ENCODE measurements at places on chromosomes 6 and 20. TPM values are rescaled to one million over a fixed set of nuclear protein-coding genes. Genes with fewer than 3 reads are reported as not detected.
A peak's percentile ranks its signal among the peaks of the same experiment; 100 is the strongest.

- no peak overlapping the region for H3K4me3 ChIP-seq
- no peak overlapping the region for H3K27ac ChIP-seq
- no peak for DNase-seq
- peaks cover 78% of the 10 kb centered on the region for H3K4me1 ChIP-seq
- H3K36me3 ChIP-seq = no peaks in the 10 kb centered on the region
Measured at GRCh38 chr6:9401960-9402359, 966.6 kb upstream of the SLC35B3 start.

DNA sequence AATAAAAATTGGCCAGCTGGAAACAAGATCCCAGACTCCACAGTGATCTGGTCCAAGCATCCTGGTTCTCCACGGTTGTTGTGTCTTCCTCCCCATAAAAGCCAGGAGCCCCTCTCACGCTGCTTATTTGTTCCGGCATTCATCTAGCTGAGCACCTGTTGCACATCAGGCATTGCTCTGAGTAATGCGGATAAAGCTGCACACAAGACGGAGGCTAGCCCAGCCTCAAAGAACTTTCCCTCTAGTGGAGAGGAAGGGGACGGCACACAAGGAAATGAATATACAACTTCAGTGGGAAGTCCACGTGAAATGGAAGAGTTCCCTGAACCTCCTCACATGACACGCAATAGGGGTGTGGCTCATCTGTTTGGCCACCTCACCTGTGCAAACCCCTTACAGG, 30.3 kb upstream of the NXT1 start:
- H3K27ac ChIP-seq = no peak overlapping the region
- peaks cover 39% of the 10 kb centered on the region for H3K27me3 ChIP-seq
- peak; percentile 64 for DNase-seq
- H3K36me3 ChIP-seq = no peaks in the 10 kb centered on the region

DNA sequence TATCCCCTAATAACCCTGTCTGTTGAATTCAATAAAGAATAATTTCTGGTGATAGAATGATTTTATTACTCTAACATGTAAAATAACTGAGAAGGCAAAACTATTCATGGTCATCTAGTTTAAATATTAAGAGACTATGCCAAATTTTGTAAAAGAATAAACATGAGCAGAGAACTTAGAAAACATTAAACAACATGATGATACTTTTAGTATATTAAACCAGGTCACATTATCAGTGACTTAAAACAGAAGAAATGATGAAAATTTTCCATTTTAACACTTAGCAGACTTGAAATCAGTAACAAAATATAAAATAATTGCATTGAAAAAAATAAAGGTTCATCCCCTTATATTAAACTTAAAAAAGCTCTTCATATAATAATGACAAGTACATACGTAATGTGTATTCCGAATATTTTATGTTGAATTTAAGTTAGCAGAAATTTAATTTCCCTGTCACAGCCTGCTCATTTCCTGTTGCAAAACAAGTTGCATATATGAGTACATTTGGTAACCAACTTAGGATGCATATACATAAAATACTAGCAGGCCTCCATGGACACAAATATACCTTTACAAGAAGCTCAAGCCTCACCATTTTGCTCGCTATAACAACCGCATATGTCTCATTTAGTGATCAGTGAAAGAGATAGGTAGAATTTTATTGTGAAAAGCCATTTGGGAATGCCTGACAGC, 40.6 kb downstream of the DTNBP1 start:
- H3K4me1 ChIP-seq = peaks cover 7% of the 10 kb centered on the region
- H3K27ac ChIP-seq = no peak overlapping the region
- no peak overlapping the region for H3K4me3 ChIP-seq
- no peaks in the 10 kb centered on the region for H3K36me3 ChIP-seq
- no peaks in the 10 kb centered on the region for H3K27me3 ChIP-seq

DNA sequence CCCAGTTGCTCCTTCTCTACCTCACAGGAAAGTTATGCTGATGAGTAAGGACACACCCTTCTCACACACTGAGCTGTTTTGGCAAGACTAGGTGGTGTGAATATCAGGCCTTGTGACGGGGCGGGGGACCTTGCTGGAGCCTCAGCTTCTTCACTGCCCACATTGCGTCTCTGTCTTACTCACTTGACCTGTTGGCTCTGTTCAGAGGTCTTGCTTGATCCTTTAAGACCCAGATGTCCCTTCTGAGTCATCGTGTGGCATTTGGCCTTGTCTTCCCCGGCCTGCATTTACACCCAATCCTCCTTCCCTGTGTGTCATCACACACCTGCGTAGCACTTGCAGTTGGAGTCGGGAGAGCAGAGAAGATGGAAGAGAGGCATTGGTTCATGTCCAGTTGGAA, 8.3 kb upstream of the PRND start:
- DNase-seq = peak; percentile 98
- H3K27ac ChIP-seq = peak overlapping the region; percentile 60
- H3K4me3 ChIP-seq = no peak overlapping the region
- no peaks in the 10 kb centered on the region for H3K27me3 ChIP-seq
- no peaks in the 10 kb centered on the region for H3K36me3 ChIP-seq
- H3K4me1 ChIP-seq = peaks cover 12% of the 10 kb centered on the region

GRCh38 chr6:1609041-1609647, 571 bp upstream of the FOXC1 start:
- no peak overlapping the region for H3K27ac ChIP-seq
- H3K4me1 ChIP-seq = peaks cover 8% of the 10 kb centered on the region
- no peaks in the 10 kb centered on the region for H3K36me3 ChIP-seq
- H3K4me3 ChIP-seq = peak overlapping the region; percentile 74

DNA sequence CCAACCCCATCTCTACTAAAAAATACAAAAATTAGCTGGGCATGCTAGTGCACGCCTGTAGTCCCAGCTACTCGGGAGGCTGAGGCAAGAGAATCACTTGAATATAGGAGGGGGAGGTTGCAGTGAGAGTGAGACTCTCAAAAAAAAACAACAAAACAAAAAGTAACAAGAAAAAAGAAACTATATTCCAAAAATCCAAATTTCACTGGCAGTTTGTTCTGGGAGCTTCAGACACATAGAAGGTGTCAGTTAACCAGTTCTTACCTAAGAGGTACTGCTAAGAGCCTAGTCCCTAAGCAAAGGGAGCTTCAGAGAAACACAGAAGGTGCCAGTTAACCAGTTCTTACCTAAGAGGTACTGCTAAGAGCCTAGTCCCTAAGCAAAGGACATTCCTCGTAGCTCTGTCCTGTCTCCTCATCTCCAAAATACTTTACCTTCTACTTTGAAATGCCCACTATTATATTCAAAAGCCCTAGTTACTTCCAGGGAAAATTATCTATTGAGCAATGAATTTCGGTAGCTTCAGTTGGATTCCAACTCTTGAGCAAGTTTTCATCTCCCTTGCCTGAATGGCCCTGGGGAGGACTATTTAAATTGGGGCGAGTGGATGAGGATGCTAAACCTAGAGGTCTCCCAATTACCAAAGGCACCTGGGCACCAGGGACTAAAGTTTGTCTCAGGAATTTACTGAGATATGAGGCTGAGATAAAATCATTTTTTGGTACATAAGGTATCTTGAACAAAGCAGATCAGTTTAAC, 41.0 kb downstream of the HFE start:
- H3K4me1 ChIP-seq = peaks cover 15% of the 10 kb centered on the region
- peak overlapping the region; percentile 96 for H3K4me3 ChIP-seq
- H3K36me3 ChIP-seq = peaks cover 28% of the 10 kb centered on the region
- no peaks in the 10 kb centered on the region for H3K27me3 ChIP-seq
- no peak overlapping the region for H3K27ac ChIP-seq
- no peak for DNase-seq

GRCh38 chr20:12386821-12387220, 469.1 kb downstream of the BTBD3 start:
- H3K4me1 ChIP-seq = peaks cover 19% of the 10 kb centered on the region
- H3K27ac ChIP-seq = no peak overlapping the region
- peaks cover 9% of the 10 kb centered on the region for H3K27me3 ChIP-seq
- no peak for DNase-seq
- H3K4me3 ChIP-seq = no peak overlapping the region
- H3K36me3 ChIP-seq = no peaks in the 10 kb centered on the region

DNA sequence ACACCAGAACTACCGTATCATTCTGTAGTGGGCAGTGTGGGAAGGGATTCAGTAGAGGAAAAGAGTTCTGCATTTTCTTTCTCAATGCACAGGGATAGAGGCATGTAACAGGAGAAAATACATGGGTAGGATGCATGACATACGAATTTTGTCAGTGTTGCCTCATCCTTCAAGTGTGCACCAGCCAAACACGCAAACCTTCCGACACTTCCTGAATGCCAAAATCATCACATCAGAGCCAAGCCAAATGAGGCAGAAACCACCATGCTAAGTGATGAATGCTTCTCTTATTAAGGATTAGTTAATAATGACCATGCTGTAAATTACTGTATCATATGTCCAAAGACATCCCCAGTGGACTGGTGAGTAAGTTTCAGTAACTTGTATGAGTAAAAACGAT, 27.3 kb downstream of the RAMACL start:
- H3K4me3 ChIP-seq = no peak overlapping the region
- no peaks in the 10 kb centered on the region for H3K27me3 ChIP-seq
- DNase-seq = no peak
- H3K36me3 ChIP-seq = no peaks in the 10 kb centered on the region

DNA sequence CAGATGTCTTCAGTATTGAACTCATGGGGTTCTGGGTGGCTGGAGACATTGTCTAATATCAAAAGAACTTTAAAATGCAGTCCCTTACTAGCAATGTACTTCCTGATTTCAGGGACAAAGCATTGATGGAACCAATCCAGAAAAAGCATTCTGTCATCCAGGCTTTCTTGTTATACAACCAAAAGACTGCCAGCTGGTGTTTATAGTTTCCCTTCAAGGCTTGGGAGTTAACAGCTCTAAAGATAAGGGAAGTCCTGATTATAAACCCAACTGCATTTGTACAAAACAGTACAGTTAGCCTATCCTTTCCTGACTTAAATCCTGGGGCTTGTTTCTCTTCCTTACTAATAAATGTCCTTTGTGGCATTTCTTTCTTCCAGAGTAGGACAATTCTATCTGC, 160.0 kb downstream of the COL21A1 start:
- H3K4me1 ChIP-seq = peaks cover 11% of the 10 kb centered on the region
- no peak overlapping the region for H3K4me3 ChIP-seq
- H3K36me3 ChIP-seq = no peaks in the 10 kb centered on the region
- H3K27me3 ChIP-seq = no peaks in the 10 kb centered on the region
- no peak overlapping the region for H3K27ac ChIP-seq

DNA sequence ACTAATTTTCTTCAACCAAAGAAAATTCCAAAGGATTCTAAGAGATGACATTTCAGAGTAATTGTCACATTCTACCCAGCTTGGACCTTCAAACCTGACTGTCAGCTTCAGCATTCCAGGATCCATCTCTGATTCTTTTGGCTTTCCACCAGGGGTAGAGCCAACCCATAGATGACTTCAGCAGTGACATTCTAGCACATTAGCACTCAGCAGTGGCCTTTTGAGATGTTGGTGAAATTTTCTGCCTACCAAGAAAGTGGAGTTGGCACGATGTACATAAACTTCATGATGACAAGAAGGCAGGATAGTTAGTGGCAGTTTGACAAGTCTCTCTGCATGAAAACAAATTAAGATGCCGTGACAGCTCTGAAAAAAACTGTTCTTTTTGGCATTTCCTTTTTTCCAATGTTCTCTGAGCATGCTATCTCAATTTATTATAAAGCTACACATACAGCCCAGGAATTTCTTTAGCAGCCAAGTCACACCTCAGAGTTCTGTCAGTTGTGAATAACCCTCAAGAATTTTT, 466.5 kb upstream of the RNF217 start:
- H3K4me3 ChIP-seq = no peak overlapping the region
- H3K27me3 ChIP-seq = no peaks in the 10 kb centered on the region
- H3K36me3 ChIP-seq = no peaks in the 10 kb centered on the region
- H3K4me1 ChIP-seq = no peaks in the 10 kb centered on the region
- no peak for DNase-seq
- no peak overlapping the region for H3K27ac ChIP-seq

GRCh38 chr20:24779131-24779530, 169.9 kb upstream of the CST7 start:
- H3K27ac ChIP-seq = no peak overlapping the region
- H3K4me1 ChIP-seq = peaks cover 19% of the 10 kb centered on the region
- peaks cover 24% of the 10 kb centered on the region for H3K27me3 ChIP-seq
- no peak overlapping the region for H3K4me3 ChIP-seq

DNA sequence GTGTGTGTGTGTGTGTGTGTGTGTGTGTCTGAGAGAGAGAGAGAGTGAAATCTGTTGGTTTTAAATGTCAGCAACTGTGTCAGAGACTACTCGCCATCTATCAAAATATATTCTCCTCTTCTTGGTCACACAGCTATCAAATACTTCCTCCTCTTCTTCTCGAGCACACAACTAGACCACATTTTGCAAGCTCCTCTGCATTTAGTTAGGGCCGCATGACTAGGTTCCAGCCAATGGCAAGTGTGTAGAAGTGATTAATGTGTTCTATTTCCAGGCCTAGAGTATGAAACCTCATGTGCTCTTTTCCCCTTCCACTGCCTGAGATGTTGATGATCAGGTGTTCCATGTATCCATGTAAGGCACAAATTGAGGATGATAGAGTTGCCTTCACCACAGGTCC, 278.5 kb upstream of the MARCKS start:
- H3K4me3 ChIP-seq = no peak overlapping the region
- no peaks in the 10 kb centered on the region for H3K36me3 ChIP-seq
- no peak for DNase-seq
- H3K27ac ChIP-seq = no peak overlapping the region
- no peaks in the 10 kb centered on the region for H3K27me3 ChIP-seq
- no peaks in the 10 kb centered on the region for H3K4me1 ChIP-seq

DNA sequence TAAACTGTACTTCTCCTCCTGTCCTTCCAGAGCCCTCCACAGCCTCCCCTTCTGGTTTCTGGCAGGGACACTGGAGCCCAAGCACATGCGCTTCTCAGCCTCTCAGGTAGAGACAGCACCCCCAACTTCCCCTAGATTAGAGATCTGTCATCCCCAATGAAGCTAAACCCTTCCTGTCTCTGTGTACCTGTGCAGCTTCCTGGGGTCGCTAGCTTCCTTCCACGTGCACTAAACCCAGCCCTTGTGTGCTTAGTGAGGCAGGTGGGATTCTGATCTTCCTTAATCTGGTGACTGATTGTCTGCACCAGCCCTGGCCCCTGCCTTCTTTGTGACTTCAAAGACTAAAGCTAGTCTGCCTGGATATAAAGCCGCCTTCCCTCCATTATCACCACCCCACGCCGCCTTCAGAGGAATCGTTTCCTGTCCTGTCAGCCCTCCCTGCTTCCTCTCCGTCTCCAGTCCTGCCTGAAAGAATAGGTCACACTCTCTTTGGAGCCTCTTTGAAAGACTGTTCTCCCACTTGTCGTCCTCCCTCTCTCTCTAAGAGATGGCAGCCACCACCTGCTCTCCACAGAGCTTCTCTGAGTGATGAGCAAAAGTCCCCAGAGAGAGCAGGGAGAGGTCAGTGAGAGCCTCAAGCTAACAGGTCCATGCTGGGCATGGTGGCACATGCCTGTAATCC, 27.5 kb downstream of the CAPN11 start:
- H3K4me3 ChIP-seq = no peak overlapping the region
- H3K27ac ChIP-seq = no peak overlapping the region
- H3K36me3 ChIP-seq = no peaks in the 10 kb centered on the region
- no peaks in the 10 kb centered on the region for H3K4me1 ChIP-seq
- no peaks in the 10 kb centered on the region for H3K27me3 ChIP-seq

Gene SLC17A1
- total RNA-seq = not detected

Gene NXT1
- total RNA-seq = 82.0 TPM

Gene SASH1
- 10.5 TPM for total RNA-seq

Gene VGLL2
- total RNA-seq = not detected

Gene GJE1
- not detected for total RNA-seq

Gene OR12D3
- total RNA-seq = not detected

Gene CCN5
- 0.26 TPM for total RNA-seq
